AG08396 (cell line): ENCODE measurements at places on chromosomes 4 and X.

DNA sequence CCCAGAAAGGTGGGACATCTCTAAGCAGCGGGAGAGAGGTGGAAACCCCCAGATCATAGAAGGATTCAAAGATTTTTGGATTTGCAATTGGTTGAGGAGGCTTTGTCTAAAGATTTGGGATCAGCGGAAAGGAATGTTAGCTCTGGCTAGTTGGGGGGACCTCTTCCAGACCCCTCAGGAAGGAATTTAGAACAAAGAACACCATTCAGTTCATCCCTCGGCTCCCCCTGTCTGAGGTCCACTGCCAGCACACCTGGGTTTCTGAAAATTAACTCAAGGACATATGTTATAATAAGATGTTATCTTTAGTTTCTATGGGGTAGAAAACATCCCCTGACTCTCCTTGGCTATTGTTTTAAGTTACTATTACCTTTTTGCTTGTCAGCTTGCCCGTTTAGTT lies 163.6 kb downstream of the CEP135 start:
- DNase-seq, result no peak

GRCh38 chr4:184282251-184282713 lies 64.6 kb upstream of the ENPP6 start:
- DNase-seq, result no peak

- DNase-seq, result no peak
Observed at GRCh38 chrX:140163371-140164159, 198.2 kb upstream of the CXorf66 start.

GRCh38 chr4:183610033-183610432 lies 49.0 kb downstream of the RWDD4 start:
- DNase-seq, result peak; percentile 44
